ENCODE measurements at places on chromosomes 3 and 15.
A peak's percentile ranks its signal among the peaks of the same experiment; 100 is the strongest.

- DNase-seq = no peak
Measured at GRCh38 chr3:59262076-59262498, 212.3 kb upstream of the CFAP20DC start.

- DNase-seq = peak; percentile 47
Measured at GRCh38 chr3:111859061-111859973, at the start of gene PHLDB2. Gene PHLDB2, plus strand, starts transcription at chr3:111859265. Its CDS starts 24,813 bp downstream, at chr3:111884078.

- DNase-seq = no peak
Measured at GRCh38 chr3:197364410-197365071, 66.1 kb upstream of the DLG1 start.

- no peak for DNase-seq
Measured at GRCh38 chr3:192550356-192550755, 177.0 kb downstream of the FGF12 start.

- no peak for DNase-seq
Measured at GRCh38 chr3:177711637-177712036, 514.4 kb upstream of the TBL1XR1 start.

DNA sequence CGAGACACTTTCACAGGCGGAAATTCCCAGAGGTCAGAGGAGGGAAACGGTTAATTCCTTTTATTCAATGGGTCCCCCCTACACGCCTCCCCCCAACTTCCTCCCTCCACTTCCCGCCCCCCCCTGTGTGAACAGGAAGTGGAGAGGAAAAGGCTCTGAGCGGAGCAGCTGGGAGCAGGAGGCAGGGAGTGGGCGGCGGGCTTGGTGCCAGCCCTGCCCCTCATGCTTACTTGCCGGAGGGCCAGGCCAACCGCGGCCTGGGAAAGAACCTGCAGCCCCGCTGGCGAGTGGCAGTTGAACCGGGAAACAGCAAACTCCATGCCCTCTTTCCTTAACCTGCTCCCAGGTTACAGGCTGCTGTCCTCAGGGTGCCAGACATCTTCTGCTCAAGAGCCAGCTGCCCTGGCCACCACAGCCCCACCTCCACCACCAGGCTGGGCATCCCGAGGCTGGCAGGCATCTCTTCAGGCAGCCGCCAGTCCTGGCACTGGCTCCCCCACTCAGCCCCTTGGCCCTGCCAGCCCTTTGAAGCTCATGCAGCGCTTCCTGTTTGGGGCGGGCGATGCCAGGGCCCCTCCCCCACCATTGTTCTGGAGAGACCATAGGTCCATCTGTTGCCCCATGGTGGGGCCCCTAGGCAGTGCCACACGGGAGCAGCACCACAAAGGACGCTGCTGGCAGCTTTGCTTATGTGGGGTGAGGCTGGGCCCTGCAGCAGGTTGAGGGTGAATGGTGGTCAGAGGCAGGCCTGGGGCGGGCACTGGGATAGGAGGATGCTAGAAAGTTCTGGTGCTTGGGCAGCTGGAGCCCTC, 12.9 kb downstream of the VPS18 start:
- no peak for DNase-seq

GRCh38 chr15:57395292-57395691, 19.0 kb downstream of the CGNL1 start:
- DNase-seq = no peak

DNA sequence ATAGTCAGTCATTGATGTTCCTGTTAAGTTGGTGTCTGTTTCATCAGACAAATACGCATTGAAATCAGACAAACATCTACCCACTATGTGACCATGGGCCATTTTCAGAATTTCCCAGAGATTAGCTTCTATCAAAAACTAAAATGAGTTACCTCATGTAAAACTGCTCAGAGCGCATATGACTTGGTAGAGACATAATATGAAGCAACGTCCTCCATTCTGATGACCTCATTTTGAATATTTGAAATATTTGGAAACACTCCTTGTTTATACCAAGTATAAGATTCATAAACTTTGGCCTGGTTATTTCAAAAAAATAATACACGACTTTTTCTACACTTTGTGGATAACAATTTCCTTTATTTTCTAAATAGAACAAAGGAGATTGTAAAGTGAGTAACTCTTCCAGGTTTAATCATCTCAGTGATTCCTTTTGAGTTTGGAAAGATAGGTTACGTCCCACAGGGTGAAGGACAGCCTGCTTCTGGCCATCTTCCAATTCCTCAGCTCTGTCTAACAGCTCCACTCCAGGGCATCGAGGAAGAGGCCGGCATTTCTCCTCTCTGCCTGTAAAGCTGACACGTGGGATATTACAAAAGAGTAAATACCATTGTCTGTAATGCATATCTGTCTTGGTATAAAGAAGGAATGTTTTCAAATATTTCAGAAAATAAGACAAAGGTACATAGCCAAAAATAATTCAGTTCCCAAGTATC, 122.6 kb downstream of the CADM2 start:
- no peak for DNase-seq

DNA sequence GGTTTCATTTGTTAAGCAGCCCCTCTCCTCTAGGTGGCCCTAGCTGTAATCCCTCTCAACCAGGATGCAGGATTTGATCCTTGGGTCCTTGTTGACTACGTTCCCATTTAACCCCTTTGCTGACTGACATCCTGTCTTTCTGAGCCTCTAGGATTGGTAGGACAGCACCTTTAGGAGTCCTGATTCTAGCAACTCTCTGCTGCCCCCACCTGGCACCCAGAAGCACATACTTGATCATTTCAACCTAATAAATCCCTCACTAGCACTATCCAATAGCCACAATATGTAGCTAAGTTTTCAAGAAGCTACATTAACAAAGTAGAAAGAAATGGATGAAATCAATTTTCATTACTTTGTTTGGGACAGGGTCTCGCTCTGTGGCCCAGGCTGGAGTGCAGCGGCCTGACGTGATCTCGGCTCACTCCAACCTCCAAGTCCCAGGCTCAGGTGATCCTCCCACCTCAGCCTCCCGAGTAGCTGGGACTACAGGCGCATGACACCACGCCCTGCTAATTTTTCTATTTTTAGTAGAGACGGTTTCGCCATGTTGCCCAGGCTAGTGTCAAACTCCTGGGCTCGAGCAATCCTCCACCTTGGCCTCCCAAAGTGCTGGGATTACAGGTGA, 28.3 kb downstream of the RSL24D1 start:
- peak; percentile 25 for DNase-seq

- no peak for DNase-seq
Measured at GRCh38 chr15:80068578-80068977, 9.1 kb downstream of the ZFAND6 start.

- DNase-seq = no peak
Measured at GRCh38 chr3:194237110-194237509, 101.2 kb downstream of the HES1 start.

- DNase-seq = no peak
Measured at GRCh38 chr3:41334426-41334825, 135.1 kb downstream of the CTNNB1 start.

DNA sequence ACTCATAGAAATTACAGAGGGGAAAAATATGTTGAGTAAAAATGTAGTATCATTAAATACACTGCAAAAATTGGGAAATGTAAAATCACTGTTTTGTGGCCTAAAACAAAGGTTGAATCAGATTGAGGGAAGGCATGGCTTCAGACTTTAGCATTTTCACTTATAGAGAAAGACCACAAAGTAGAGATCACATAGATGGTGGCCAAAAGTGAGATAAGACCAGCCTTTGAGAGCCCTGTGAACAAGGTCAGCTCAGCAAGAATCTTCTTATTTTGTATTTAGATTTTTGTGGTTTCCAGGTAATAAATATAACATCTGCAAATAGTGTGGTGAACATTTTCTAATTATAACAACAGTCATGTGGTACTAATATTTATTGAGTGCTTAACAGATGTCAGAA, 544.8 kb upstream of the DPPA4 start:
- DNase-seq = no peak

GRCh38 chr3:67458896-67459530, 195.4 kb downstream of the SUCLG2 start:
- no peak for DNase-seq

DNA sequence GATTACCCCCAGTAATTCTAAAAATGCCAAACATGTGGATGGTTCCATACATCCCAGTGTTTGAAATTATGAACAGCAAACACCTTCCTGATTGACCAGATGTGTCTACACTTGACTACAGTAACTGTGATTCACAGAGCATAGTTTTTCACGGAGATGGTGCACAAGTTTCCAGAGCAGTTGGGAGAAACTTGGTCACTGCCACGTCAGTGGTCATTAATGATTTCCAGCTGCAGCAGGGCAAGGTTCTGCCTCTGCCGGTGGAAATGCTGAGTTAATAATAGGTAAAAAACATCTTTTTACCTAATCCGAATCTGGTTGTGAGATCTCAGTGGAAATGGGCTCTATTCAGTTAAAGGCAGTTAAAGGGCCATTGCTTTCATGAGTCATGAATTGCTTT, 154.1 kb upstream of the FEZF2 start:
- no peak for DNase-seq

GRCh38 chr15:79990997-79991334, 20.0 kb upstream of the BCL2A1 start:
- DNase-seq = no peak

DNA sequence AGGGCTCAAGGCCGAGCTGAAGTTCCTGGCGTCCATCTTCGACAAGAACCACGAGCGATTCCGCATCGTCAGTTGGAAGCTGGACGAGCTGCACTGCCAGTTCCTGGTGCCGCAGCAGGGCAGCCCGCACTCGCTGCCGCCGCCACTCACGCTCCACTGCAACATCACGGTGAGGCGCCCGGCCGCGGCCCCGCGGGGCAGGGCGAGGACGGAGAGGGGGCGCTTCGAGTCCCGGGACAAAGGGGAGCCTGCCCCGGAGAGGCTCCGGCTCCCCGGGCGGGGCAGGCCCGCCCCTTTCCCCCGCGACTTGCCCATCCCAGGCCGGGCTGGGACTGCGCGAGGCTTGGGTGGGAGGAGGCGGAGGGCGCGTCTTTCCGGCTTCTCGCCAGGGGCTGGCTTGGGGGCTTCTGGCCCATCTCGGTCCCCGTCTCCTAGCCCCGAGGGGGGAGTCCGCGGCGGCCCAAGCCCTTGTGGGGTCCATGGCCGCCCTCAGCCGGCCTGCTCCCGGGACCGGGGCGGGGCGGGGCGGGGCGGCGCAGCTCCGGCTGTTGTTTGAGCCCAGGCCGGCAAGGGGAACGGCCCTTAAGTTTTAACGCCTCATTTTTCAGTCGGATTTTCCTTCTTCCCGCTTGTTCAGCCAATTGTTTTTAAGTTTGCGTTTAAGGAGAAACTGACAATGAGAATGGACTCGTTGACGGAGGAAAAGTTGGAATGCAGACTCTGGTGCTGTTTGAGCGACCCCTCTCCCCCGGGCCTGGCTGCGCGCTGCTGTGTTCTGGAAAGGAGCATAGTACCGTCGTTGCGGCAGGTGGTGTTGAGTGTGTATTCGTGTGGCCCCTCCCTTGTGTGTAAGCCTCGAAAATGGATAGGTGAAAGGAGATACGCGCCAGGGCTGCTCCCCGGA, 683 bp downstream of the UBE2Q2 start:
- DNase-seq = peak; percentile 21

- DNase-seq = no peak
Measured at GRCh38 chr15:59817834-59818233, 128.7 kb upstream of the BNIP2 start.

- DNase-seq = peak; percentile 51
Measured at GRCh38 chr15:90143166-90143655, 40.9 kb upstream of the IDH2 start.

GRCh38 chr15:38229705-38230310, 22.8 kb upstream of the SPRED1 start:
- no peak for DNase-seq

GRCh38 chr3:171772427-171773056, 37.7 kb downstream of the PLD1 start:
- DNase-seq = peak; percentile 15

- DNase-seq = no peak
Measured at GRCh38 chr3:151770956-151771355, 37.2 kb downstream of the AADACL2 start.

DNA sequence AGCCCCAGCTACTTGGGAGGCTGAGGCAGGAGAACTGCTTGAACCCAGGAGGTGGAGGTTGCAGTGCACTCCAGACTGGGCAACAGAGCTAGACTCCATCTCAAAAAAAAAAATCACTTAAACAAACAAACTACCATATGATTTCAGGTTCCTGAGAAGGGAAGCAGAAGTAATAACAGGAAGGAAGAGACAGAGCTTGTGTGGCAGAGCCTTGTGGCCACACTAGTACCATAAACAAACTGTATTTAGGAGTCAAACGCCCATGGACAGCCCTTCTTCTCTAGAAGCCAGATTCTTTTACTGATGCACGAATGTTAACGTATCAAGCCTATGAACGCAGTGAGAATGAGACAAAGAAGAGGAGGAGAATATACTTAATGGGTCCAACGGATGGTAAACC, 12.0 kb downstream of the MTMR10 start:
- DNase-seq = no peak

DNA sequence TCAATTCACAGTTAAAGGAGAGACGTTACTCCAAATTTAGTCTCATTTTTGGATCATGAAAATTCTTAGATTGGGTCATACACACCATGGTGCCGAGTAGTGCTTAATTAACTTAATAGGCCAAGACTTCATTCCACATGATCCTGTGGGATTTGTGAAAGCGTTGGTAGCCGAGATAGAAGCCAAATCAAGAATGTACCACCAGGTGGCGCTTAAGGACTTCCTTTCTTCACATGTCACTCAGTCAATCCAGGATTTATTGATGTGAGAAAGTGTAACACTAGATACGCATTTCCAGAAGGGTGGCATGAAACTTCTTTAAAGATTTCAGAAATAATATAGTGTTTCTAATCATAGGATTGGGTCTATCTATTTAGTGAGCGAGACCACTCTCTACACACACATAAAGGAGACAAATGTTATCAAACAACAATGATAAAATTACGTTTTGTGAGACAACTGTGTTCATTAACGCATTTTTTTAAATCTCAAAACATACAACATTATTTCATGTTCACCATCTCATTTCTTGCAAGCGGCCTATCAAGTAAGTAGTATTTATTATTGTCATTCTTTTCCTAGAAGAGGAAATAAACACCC, 436.1 kb downstream of the CHL1 start:
- DNase-seq = no peak

DNA sequence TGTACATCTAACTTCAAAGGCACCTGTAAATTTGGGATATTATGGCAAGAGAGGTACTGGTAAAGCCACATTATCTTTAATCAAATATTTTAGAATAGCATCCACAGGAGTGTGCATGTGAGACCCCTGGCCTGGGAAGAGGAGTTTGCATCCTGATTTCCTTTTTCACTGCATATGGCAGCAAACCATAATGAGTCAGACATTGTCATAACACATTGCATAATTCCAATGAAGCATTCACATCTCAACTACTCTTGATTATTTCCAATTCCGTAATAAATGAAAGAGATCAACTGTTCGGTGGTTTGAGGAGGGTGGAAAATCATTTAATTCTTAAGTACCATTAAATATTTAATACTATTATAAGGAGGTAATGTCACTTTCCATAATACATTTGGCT, 215.0 kb downstream of the MECOM start:
- DNase-seq = no peak

All from stimulated activated CD8-positive, alpha-beta memory T cell treated with anti-CD3 and anti-CD28 coated beads, Interleukin-15, amount 100 ng/mL, for 48 hours (primary cell).